Type B pancreatic cell (in vitro differentiated cells): ENCODE measurements at places on chromosomes 12 and 14. TPM values are rescaled to one million over a fixed set of nuclear protein-coding genes. Genes with fewer than 3 reads are reported as not detected.

- no peak for DNase-seq
These were observed 3.2 kb upstream of the MIA2 start for GRCh38 chr14:39230416-39231035.

DNA sequence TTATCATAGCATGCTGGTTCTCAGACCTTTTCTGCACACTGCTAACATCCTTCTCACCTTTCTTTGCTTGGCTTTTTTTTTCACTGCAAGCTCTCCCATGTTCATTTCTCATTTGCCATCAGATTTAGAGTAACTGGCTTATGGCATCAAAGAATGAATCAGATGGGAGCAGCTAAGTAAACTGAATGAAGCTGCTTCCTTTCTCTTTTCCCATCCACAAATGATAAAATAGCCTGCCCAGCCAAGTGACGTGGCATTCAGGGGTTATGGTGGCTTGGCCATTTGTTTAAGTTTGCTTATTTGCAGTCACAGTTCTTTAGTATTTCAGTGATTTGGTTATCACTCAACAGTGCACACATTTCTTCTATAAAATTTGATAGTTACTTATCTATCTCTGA, 708.6 kb downstream of the DIO2 start:
- no peak for DNase-seq

DNA sequence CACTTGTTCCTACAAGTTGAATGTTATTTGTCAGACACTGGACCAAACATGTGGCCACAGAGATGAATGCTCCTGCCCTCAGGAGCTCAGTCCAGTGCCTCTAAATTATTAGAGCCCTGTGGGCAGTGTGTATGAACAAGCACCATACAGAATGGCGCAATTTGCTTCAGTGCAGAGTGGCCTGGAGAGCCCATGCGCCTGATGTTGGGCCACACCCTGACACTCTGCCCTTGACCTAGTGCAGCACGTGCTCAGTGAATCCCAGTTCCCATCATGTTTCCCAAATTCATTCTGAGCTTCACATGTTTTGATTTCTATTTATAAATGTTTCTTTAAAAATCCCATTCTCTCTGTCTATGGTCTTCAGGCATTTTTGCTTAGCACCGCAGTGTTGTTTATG, 116.8 kb downstream of the PRMT8 start:
- DNase-seq = no peak

DNA sequence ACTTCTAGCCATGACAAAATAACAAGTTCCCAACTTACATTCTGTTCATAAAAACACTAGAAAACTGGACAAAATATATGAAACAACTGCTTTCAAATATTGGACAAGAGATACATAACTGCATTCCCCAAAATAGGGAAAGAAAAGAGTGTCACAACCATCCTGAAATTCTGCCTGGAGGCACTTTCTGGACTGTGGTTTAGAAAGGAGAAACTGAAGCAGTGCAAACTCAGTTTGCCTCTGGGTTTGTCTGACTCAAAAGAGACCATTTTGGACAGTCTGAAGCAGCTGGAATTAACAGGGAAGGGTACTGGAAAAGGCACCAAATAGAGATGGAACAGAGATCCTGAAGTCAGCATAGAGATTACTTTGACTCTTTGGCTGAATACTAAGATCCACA, 11.3 kb upstream of the SYT1 start:
- no peak for DNase-seq

Gene LRTM2
- total RNA-seq = 0.12 and 0.95 TPM in 2 replicates

DNA sequence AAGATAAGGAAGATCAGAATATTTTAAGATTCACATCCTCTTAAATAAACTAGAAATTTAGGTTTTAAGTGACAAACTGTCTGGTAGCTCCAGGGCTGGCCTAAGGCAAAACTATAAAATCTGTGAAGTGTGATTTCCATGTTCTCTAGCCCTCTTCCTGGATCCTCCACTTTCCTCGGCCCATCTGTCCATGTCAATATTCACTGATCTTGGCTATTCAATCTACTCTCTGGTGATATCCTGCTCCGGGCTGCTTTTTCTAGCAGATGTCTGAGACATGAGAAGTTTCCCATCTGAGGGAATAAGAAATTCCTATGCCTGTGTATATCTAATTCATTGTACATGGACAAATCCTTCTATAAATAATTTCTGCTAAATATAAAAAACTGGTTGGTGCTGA, 500.4 kb downstream of the GALC start:
- no peak for DNase-seq

- no peak for DNase-seq
These were observed 67.9 kb upstream of the LIN7A start for GRCh38 chr12:81005606-81006005.

GRCh38 chr14:21025371-21026273, 761 bp upstream of the NDRG2 start:
- DNase-seq = no peak

Gene SLC25A47
- total RNA-seq = not detected in 2 replicates

GRCh38 chr14:102736956-102737355, 40.3 kb upstream of the TRAF3 start:
- DNase-seq = no peak
